ENCODE measurements at places on chromosomes 4 and X. TPM values are rescaled to one million over a fixed set of nuclear protein-coding genes. Genes with fewer than 3 reads are reported as not detected.

DNA sequence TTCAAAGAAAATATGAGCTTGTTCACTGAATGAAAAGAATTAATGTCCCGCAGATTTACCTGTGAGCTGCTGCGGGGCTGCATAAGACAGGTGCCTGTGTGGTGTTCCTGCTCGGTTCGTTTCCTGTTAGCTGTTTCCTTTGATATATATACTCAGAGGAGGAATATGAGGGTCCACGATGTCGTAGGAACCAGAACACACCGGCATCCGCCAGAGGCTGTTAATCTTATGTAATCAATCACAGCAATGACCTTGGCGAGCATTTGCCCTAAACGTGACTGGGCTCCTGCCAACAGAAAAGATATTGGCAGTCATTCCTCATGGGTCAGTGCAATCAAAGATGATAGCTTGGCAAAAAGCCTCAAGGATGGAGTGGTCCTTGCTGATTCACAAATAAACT, 260.1 kb downstream of the EVC2 start:
- no peak for DNase-seq

GRCh38 chr4:7651461-7651921, 216.8 kb upstream of the PSAPL1 start:
- peak; percentile 69 for DNase-seq

GRCh38 chrX:69142788-69143469, 22.3 kb downstream of the PJA1 start:
- DNase-seq, result peak; percentile 24

Gene AMBN
- total RNA-seq, result not detected

Gene BTC
- 6.0 TPM for total RNA-seq

Gene DAPP1
- 0.40 TPM for total RNA-seq

Gene GUCY1A1
- 6.2 TPM for total RNA-seq

Measured in ovary (tissue), 10 donors.